ENCODE measurements at places on chromosomes 11 and 22. TPM values are rescaled to one million over a fixed set of nuclear protein-coding genes. Genes with fewer than 3 reads are reported as not detected.

P2RY6 gene
- total RNA-seq = 0.49 TPM

DNA sequence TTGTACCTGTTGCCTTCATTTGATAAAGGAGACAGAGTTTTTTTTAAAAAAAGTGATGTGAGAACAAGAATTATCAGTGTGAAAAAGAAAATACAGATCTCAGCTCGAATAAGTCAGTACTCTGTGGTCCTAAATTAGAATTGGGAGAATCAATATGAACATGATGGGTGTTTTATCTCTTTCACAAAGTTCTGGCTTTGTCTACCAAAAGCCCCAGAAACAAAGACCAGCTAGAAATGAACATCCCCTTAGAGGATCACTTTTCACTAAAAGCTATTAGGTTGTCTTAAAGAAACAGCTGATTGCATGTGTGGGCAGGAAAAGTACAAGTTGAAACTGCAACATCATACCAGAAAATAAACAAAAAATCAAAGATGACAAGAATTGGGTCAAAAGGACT, 8.4 kb upstream of the ST14 start:
- DNase-seq = no peak

DNA sequence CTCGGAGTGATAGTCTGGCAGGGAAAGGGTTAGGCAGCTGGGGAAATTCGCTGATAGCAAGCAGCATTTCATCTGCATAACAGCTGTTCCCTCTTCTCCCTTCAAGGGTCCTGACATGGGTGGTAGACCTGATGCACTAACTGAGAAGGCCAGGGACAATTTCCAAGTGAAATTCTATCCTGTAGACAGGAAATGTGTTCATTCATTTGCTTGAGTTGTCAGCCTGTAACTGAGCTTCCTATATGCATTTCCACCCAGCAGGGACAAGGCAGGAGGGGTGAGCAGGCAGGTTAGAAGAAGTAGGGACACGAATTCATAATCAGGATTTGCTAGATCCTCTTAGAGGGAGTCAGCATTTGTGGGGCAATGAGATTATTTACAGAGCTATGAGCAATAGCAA, 154.3 kb upstream of the NCAM1 start:
- DNase-seq = no peak

DNA sequence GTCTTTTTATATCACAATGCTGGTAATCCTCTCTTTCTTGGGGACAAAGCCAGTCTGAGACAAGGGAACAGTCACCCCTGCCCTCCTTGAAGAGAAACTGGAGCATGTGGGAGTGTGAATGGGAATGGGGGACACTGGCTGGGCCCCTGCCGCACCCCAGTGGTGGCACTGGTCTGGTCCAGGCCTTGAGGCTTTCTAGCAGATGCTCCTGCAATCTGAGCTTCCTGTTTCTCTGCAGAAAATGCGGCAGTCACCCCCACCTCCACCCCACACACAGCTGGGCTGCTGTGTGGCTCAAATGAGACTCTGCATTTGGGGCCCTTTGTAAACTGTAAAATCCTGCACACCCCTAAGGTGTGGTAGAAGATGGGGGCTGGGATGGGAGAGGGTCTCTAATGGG, 6.6 kb upstream of the MARK2 start:
- DNase-seq = no peak

GRCh38 chr11:29119116-29119515, 897.7 kb downstream of the KCNA4 start:
- DNase-seq = peak; percentile 21

DNA sequence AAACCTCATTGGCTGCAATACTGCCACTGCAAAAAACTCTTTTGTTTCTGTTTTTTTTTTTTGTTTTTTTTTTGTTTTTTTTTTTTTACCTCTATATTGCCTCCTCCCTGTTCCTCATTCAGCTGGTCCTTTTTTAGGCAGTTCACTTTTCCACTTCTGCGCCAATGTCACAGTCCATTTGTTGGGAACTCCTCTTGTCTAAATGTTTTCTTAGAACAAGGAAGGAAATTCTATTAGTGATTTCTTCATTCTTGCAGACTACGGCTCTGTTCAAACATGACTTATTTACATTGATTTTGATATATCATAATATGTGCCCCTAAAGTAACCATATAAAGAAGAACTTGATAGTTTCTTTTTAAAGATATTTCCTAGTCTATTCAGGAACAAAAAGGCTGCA, 2.9 kb downstream of the FAM118B start:
- DNase-seq = no peak

GRCh38 chr11:20594274-20595061, 4.9 kb upstream of the SLC6A5 start:
- DNase-seq = no peak

Measured in HFFc6 (cell line).